ENCODE measurements at places on chromosomes 2 and 18.

DNA sequence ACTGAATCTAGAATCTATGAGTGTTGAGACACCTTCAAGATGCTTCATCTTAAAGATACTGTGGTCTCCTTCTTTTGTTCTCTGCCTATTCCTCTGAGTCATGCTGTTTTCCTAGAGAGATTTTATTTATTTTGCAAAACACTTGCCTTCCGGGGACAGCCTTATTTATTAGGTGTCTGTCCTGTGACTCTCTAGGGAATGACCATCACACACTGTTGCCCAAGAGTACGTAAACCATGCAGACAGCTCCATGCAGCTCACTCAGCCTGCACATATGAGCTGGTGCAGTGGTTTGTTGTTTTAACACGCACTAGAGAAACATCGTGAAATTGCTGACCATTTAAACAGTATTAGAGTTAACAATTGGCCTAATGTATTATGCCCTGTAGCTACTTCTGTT lies 12.4 kb upstream of the ADCYAP1 start:
- DNase-seq: no peak

- DNase-seq: no peak
Measured at GRCh38 chr2:1866402-1867111, 122.2 kb upstream of the PXDN start.

GRCh38 chr2:119746836-119747686 lies 12.7 kb upstream of the PTPN4 start:
- DNase-seq: no peak

GRCh38 chr2:60596411-60596810 lies 43.0 kb upstream of the BCL11A start:
- no peak for DNase-seq

- no peak for DNase-seq
Measured at GRCh38 chr2:99422599-99422998, 67.2 kb downstream of the REV1 start.

DNA sequence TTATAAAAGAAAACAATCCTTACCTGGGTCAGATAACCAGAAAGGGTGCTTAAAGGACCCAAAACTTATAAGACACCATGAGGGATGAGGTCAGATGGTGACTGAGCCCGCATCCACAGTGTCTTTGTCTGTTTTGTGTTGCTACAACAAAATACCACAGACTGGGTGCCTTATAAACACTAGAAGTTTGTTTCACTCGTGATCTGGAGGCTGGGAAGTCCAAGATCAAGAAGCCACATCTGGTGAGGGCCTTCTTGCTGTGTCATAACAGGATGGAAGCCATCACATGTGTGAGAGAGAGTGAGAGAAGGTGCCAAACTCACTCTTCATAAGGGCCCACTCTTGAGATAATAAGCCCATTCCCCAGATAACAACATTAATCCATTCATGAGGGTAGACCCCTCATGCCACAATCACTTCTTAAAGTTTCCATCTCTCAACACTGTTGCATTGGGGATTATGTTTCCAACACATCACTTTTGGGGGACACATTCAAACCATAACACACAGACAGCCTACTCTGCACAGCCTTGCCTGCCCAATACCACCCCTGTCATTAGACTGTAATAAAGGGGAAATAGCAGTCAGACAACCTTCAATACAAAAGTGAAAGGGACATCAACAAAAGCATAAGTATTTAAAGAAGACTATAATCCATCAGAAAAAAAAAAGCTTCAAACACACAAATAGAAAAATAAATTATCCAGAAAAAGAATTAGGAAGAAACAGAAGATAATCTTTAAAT lies 249.8 kb downstream of the ANAPC1 start:
- peak; percentile 39 for DNase-seq

- DNase-seq: no peak
Measured at GRCh38 chr2:117351396-117351795, 463.1 kb upstream of the DDX18 start.

DNA sequence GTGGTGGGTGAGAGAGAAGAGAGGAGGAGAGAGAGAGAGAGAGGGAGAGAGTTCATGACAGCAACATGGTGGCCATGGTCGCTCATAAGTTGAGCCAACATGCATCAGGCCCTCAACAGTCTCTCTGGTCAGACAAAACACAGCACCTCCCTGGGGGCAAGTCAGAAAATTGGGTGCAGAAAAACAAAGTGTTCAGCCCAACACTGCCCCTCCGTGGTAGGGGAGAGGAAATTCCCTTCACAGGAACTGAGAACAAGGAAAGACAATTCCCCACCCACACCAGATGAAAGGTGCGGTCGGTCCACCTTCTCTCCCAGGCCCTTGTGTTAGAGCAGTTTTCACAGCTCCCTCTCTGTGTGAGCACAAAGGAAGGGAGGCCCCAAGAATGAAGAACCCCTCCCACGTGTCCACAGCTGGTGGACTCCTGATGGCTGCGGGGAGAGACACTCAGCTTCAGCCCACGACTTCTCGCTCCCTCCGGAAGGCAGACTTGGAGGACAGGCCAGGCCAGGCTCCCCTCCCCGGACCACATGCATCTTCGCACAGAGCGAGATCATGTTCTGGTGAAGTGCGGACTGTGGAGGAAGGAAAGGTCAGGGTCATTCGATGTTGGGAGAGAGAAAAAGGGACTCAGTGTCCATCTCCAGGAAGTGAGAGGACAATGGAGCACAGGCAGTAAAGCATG lies 181.7 kb downstream of the ANAPC1 start:
- DNase-seq: peak; percentile 64

DNA sequence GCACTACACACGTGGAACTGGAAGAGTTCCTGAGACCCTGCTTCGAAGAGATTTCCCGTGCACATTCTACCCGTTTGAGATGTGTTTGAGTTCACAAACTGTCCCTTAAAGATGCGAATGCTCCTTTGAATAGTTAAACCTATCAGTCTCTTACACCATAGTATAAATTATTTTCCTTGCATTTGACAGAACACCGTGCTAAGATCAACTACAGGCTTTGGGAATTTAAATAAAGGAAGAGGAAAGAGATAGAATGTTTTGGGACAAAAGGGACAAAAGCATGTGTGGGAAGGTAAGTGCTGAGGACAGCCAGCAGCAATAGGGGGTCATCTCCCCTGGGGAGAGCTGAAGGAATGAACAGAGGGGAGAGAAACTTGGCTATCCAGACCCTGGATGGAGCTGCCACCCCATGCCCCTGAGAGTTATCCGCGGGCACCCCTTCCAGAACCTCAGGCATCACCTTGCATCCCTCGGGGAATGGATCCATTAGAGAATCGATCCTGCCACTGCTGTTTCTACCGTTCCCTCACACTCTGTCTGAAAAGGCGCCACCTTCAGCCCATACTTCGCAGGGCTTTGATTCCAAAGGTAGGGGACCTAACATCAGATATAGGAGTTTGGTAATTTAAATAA lies 888 bp upstream of the ADCY3 start:
- no peak for DNase-seq

- peak; percentile 51 for DNase-seq
Measured at GRCh38 chr2:227890495-227891079, 19.2 kb downstream of the DAW1 start.

GRCh38 chr2:30775833-30776232 lies 31.4 kb downstream of the CAPN13 start:
- DNase-seq: no peak

DNA sequence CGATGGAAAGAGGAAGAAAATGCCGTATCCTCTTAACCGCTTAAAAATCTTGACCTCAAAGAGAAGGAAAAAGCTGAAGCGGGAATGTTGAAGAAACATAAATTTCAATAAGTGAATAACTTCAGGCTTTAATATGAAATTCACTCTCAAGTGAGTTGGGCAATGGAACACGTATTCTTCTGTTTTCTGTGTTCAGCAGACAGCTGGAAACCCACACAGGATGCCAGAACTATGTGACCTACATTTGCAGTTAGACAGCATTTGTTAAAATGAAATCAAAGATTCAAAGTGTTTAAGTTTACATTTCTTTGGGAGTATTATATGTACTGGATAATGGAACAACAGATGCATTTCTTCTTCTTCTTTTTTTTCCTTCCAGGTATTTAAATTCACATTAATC lies 80.5 kb upstream of the SPATS2L start:
- DNase-seq: no peak

DNA sequence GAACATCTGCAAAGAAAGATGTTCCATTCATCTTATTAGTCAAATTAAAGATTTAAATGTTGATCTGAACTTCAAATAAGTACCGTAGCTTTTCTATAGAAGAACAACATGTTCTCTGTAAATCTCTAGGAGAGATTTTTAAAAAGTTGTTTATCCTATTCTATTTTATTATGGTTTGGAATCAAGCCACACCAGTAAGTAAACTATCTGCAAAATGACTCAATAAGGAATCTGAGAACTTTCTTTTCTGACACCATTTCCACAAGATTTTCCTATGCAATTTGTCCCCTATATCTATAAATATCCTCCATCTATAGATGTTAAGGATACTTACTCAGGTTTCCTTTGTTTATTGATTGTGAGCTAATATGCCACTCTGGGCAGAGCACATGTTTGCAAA lies 736.6 kb downstream of the CBLN2 start:
- DNase-seq: no peak

DNA sequence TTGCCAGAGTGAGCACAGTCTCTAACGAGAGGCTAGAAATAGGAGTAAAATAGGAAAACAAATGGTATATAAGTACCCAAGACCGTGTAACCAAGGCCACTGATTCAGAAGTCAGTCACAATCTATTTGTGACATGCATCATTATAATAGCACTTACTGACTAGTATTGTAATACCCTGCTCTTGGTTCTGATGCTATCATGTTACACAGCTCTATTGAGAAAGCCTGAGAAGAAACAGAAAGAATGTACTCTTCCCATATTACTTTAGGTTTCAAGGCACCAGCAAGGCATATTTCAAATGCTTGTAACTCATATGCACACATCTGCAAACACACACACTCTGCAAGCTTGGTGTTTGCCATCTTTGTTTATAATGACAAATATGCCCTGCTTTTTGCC lies 746.4 kb downstream of the SLC4A3 start:
- no peak for DNase-seq

DNA sequence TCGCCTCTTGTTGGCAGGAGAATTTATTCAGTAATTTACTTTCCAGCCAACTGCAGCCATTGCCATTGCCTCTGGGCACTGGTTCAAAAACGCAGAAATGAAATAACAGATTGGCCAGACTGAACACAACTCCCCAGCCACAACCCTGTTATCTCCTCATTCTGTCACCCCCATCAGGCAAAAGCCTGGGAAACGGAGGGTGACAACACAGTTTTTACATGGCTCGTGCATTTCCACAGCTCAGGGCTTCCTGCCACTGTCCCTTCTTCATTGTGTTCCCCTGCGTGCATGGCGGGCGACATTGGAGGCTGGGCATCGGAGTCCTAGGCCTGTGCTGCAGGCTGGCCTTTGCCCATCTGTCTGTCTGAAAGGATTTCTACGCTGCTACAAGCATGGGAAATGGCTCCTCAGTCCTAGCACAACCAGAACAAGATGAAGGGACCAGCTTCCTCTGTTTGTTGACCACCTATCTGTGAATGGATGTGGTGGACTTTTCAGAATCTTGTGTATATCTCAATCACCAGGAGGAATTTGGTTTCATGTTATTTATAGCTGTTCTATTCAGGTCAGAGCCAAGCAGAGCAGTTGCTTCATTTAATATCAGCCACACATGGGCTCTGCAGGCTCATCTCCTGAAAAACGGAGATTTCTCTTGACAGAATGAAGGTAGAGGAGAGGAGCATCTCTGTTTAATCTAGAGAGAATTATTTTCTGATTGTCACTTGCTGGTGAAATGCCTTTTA lies 107.0 kb downstream of the MGAT5 start:
- no peak for DNase-seq

DNA sequence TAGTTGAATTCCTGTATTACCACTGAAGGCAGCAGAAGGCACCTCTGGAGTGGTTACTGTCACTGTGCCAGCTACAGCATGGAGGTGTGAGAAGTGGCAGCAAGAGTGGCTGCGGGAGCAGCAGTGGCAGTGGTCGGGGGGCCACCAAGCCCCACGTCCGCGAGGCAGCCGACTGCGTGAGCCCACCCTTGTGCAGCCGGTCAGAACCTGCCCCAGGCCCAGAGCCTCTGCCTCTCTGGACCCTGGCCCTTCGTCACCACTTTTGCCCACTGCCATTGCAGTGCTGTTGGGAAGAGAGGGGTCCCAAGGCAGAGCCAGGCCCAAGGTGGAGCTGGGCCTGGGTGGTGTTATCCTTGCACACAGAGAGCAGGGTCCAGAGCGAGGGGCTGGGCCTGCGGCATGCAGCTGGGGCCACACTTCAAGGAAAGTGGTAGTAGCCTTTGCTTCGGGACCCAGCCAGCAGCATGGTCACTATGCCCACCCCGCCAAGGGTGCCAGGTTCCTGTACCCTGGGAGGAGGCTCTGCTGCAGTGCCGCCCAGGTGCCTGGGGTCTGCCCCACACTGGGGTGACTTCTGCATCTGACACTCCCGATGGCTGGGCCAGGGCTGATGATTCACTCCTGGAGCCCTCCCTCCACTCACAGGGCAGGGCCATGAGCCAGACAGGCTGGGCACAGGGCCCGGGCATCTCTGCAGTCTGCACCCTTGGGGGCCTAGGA lies 450.1 kb upstream of the LRATD1 start:
- no peak for DNase-seq

DNA sequence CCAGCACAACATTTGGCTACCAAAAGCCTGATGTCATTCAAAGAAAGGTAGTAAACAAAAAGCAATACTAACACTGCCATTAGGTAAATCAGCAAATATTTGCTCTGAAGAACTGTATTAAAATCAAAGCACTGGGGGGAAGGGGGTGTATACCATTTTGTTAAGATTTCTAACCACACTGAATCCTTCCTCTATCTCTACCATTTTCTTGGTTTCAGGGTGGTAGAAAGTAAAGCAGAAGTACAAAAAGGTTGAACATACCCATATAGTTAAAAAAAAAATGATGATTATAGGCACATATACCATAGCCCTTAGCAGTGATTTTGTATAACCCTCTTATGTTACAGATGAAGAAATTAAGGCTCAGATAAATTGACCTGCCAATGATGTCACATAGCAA lies 437.6 kb downstream of the ZEB2 start:
- no peak for DNase-seq

- no peak for DNase-seq
Measured at GRCh38 chr2:157722580-157723234, 94.0 kb upstream of the ACVR1C start.

DNA sequence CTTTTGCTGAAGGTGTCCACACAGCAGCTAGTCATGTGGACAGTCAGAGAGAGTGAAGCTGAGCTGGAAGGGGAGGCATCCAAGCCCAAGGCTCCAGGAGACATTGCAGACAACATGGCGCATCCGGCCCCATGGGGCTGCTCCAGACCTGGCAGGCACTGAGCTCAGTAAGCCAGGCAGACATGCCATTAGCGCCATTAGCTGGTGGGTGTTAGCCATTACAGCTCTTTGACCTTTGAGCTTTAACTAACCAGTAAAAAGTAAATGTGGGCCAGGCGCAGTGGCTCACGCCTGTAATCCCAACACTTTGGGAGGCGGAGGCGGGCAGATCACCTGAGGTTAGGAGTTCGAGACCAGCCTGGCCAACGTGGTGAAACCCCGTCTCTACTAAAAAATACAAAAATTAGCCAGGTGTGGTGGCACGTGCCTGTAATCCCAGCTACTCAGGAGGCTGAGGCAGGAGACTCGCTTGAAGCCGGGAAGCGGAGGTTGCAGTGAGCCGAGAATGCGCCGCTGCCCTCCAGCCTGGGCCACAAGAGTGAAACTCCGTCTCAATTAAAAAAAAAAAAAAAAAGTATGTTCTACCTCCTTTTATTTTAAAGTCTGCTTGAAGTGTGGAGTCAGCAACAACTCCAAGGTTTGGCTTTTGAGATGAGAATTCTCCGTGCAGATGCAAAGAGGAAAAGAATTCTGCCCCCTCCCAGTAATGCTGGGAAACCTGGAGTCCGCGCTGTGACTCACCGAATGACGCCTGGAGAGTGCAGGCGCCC lies 69.4 kb downstream of the TWSG1 start:
- DNase-seq: no peak

Measured in CD4-positive, alpha-beta T cell treated with Interleukin-4 for 1 hour (primary cell).